Lower leg skin (tissue), 4 donors: ENCODE measurements at places on chromosomes 5 and 9.

DNA sequence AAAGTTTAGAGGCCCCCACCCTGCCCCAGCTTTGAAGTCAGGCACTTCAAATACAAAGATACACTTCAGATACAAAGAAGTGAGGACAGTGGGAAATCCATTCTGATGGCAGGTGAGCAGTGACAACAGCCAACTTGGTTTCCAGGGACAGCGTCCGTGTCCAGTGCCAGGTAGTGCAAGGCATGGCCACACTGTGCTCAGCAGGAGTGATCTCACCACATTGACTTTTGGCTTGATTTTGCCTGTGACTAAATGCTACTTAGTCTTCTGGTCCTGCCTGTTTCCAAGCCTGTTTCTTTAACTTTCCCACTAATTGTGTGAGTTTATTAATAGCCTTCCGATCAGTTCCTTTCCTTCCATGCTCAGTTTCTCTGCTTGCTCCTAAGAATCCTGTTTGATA is 72.6 kb upstream of the PALM2AKAP2 start:
- DNase-seq = no peak

GRCh38 chr9:114803479-114804265 is 2.2 kb downstream of the TNFSF15 start:
- no peak for DNase-seq

DNA sequence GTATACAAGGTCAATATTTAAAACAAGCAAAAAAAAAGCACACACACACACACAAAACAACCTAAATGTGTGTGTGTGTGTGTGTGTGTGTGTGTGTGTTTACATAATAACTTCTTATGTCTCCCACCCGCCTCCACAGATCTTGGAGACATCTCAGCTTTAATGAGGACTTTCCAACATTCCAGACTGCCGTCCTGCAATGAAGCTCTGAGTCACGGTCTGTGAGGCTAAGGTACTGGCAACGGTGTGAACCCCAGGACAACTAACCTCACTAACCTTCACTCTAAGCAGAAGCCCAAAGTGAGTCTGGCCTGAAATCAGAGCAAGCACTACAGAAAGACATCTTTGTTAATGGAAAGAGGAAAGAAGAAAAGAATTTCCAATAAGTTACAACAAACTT is 22.3 kb downstream of the ZNF474 start:
- no peak for DNase-seq

DNA sequence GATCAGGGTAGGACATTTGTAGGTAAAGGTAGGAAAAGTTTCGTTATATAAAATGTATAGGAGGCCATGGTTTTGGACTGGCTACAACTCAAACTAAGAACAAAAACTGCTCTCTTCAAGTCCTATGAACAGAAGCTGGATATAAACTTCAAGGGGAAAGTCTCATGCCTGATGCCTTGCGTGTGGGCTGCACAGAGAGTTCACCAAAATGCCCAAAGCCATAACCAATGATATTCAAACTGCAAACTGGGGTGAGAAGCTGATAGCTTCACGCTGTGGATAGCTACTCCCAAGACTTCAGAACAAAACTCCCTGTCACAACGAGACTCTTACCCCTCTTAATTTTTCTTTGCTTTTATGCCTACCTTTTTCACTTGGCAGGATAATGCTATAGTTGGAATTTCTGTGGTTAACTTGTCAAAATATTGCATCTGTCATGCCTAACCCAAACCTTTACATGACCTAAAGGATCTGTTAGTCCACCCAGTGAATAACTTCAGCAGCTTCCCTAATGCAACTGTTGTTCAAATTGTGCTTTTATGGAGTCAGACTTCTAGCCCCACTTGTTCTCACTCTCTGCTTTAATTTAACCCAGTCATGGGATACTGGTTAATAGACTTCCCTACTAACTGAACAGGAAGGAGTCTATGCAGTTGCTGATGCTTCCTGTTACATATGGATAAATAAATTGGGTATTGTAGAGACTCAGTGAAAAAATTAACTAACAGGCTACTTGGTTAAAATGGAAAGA is 71.9 kb downstream of the SFXN1 start:
- DNase-seq = no peak

GRCh38 chr9:95498641-95499040 is 18.1 kb downstream of the PTCH1 start:
- DNase-seq = no peak

DNA sequence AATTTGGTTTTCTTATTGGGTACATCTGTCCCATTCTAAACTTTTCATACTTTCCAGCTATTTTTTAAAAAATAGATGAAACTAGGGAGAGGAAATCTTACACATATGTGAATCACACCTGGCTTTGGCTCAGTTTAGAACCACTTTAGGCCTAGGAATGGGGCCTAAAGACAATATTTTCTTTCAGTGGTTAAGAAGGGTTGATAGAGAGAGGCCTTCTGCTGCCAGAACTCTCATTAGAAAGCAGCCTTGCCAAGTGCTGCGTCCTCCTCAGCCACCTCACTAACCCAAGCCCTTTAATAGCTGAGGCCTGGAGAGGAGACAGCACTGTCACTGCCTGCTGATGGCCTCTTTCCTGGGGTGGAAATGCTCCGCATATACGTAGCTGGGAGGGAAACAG is 167.5 kb downstream of the SAXO1 start:
- DNase-seq = no peak

- no peak for DNase-seq
Observed at GRCh38 chr5:163436515-163436914, 880 bp upstream of the CCNG1 start.

DNA sequence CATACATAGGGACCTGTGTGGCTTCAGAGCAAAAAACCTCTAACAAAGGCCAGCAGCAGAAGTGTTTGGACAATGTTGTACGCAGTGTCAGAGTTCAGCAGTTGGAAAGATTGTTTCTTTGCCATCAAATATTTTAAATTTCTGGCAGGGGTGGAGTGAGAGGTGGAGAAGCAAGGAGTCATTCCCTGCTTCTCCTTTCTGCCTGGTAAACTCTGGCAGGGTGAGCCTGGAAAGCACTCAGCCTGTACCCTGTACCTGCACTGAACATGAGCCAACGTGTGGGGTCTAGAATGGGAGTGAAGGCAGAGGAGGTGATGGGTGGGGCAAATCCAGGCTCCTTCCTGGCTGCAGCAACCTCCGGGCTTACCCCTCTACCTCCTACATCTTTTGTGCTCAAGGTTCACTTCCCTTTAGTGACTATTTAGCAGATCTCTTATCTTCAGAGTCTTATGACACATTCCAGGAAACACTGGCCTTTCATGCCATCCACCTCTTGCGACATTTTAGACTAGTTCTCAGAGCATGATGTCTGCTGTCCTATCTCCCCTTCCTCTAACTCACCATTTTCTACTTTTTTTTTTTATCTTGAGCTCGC is 445.0 kb upstream of the PIK3R1 start:
- DNase-seq = no peak

GRCh38 chr9:95018099-95018936 is 291.8 kb downstream of the AOPEP start:
- DNase-seq = no peak

GRCh38 chr5:61704289-61704688 is 372.2 kb downstream of the ZSWIM6 start:
- DNase-seq = no peak

GRCh38 chr9:79264041-79264440 is 307.7 kb upstream of the TLE4 start:
- no peak for DNase-seq

- DNase-seq = no peak
Observed at GRCh38 chr5:77463905-77464304, 28.2 kb downstream of the WDR41 start.
